ENCODE measurements at places on chromosomes 13 and 19.
A peak's percentile ranks its signal among the peaks of the same experiment; 100 is the strongest.

DNA sequence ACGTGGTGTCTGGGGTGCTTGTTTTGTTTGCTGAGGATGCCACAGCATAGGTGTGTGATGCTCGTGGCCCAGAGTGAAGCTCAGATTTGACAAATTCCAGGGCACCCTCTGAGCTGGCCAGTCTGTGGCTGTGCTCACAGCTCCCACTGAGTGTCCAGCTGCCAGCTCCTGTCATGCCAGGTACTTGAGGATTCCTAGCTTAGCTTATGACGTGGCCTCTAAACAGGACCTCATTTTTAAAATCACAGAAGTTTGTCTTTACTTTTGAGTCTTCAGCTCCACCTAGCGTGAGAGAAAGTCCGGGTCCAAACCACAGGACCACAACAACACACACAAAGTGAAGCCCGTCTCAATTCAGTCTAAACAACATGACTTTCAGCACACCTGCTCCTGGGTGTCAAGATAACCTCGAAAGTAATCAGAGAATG is 117.3 kb downstream of the RAB20 start:
- DNase-seq = peak; percentile 19

- DNase-seq = no peak
These were observed 13.1 kb upstream of the TMEM161A start for GRCh38 chr19:19151418-19151817.

DNA sequence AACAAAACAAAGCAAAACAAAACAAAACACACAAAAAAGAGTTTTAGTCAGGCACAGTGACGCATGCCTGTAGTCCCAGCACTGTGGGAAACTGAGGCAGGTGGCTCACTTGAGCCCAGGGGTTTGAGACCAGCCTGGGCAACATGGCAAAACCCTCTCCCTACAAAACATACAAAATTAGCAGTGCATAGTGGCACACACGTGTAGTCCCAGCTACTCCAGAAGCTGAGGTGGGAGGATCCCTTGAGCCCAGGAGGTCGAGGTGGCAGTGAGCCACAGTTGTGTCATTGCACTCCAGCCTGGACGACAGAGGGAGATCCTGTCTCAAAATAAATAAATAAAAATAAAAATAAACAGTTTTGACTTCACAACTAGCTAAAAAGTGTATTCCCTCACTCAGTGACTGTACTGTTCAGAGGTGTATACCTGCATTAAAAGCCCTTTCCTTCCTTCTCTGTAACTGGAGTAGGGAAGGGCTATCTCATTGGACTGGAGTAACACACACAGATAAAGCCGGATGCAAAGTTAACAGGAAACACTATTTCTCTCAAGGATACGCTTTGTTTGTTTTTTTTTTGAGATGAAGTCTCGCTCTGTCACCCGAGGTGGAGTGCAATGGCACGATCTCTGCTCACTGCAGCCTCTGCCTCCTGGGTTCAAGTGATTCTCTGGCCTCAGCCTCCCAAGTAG is 3.7 kb upstream of the BAX start:
- DNase-seq = no peak

- no peak for DNase-seq
These were observed 1159.3 kb upstream of the PRR20A start for GRCh38 chr13:55981381-55981780.

- no peak for DNase-seq
These were observed 19.1 kb downstream of the WTIP start for GRCh38 chr19:34500656-34501120.

DNA sequence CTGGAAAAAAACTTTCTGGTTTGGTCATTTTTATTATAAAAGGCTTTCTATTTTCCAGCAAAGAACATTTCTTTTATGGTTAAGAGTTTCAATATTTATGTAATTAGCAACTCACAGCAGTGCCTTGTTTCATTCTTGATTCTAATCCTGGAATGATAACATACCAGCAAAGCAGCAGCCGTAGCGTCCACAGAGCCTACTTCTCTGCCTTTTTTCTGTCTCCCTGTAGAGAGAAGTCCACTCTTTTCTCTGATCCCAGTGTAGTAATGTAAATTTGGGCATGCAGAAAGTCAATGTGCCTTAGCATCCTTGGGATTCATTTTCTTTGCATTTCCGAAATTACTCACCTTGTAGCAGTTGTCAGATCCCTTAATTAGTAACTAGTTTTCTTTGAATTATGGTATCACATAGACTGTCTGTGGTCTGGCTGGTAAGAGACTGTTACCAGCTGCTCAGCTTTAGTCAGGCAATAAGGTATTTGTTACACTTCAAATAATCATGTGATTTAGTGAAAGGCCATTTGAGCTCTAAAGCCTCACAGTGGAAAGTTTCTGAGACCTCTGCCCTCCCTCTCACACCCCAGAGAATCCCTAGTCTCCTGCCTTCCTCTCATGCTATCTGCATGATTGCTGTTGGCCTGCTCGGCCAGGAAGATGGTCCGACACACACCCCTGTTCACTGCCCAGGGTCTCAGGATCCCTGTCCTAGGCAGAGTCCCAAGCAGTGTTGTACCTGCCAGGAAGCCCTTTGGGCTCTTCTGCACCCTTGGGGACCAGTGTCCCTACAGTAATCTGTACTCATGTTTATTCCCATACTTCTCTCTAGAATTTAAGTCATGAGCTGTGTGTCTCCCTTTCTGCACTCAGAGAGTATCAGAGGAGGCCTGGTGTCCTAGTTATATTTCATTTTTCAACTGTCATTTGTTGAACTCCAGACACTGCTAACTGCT is 86.3 kb downstream of the LRCH1 start:
- peak; percentile 23 for DNase-seq

GRCh38 chr13:97540696-97541095 is 106.7 kb downstream of the RAP2A start:
- peak; percentile 6 for DNase-seq

DNA sequence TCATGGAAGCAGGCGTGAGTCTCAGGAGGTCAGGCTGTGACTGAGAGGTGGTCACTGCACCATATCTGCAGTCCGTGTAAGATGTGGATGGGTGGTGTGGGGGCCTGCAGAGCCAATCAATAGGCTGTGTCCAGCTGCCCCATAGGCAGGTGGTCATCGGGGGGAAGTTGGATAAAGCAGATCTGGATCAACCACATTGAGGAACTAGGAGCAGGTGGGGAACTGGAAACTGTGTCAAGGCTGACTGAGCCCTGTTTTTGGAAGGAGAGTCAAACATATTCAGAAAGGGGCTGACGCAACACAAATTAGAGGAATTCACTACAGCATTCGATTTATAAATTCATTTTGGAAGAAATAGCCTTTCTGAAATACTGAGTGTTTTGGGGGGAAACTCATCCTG is 15.0 kb downstream of the CLEC4M start:
- DNase-seq = no peak

DNA sequence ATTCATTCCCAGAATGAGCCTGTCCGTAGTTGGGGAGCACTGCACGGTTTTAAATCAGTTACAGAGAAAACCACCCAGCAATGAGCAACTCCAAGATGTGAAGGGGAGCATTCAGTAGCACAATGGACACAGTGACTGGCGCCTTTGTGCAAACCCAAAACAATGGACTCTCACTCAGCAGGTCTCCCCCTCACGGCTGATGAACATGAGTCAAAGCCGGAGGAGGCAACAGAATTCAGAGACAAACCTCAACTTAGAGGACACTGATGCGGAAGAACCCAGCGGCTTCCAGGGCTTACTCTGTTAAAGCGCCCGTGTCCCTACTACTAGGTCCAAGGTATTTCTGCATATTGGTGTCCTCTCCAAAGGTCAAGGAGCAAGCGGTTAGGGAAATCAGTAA is 17.7 kb downstream of the PLEKHF1 start:
- no peak for DNase-seq

DNA sequence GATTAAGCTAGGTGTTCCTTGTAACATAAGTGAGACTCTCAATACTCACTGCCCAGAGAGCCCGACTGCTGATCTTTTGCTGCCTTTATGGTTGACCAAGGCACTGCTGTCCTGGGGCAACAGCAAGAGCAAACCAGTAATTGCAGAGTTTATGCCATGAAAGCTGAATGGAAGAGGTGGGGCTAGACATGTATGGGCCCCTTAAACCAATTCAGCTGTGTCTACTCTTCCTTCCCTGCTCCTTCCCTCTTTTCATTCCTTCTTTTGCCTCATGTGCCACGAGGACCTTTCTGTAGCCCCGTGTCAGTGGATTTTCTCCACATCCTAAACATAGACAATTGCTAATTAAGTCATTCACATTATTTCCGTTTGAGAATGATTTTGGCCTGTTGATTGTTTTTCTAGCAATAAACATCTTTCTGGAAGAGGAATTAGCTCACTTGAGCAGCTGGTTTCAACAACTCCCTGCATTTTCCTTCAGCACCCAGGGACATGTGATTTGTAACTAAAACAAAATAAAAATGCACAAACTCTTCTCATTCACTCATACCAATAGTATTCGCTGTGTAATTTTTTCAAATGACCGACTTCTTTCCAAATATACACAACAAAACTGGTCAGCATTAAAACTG is 40.5 kb downstream of the RAP2A start:
- DNase-seq = no peak

- DNase-seq = no peak
These were observed 39.2 kb downstream of the WDFY2 start for GRCh38 chr13:51623473-51623872.

- DNase-seq = no peak
These were observed 267.3 kb downstream of the DCT start for GRCh38 chr13:94212196-94212595.

DNA sequence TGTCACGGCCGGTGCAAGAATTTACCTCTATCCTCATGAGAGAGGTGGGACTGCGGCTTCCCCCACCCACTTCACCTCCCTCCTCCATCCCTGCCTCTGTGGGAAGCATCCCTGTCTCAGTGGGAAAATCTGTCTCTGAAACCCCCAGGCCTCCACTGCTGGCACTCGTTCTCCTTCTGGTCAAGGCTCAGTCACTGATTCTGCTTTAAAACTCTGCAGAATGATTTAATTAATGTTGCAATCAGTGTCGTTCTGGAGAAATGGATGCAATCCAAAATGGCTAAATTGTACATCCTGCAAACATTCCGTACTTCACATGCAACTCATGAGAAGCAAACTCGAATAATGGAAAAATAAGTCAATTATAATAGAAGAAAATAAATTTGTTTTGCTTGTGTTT is 5.6 kb downstream of the RASL11A start:
- peak; percentile 91 for DNase-seq

DNA sequence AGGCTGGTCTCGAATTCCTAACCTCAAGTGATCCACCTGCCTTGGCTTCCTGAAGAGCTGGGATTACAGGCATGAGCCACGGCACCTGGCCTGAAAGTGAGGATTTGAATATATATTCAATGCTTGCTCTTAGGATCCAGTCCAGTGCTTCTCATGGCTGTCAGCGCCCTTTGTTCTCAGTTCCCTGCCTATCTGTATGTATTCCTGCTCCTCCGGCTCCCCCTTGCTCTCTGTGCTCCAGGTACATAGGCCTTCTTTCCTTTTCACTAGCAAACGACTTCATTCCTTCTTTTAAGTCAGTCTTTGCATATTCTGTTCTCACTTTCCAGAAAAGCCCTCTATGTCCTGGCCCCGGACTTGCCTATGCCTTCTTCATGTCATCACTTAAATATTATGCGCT is 232.8 kb downstream of the DACH1 start:
- DNase-seq = no peak

DNA sequence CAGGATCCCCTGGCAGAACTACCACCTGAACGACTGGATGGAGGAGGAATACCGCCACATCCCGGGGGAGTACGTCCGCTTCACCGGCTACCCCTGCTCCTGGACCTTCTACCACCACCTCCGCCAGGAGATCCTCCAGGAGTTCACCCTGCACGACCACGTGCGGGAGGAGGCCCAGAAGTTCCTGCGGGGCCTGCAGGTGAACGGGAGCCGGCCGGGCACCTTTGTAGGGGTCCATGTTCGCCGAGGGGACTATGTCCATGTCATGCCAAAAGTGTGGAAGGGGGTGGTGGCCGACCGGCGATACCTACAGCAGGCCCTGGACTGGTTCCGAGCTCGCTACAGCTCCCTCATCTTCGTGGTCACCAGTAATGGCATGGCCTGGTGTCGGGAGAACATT is 7.5 kb downstream of the FUT2 start:
- DNase-seq = no peak

DNA sequence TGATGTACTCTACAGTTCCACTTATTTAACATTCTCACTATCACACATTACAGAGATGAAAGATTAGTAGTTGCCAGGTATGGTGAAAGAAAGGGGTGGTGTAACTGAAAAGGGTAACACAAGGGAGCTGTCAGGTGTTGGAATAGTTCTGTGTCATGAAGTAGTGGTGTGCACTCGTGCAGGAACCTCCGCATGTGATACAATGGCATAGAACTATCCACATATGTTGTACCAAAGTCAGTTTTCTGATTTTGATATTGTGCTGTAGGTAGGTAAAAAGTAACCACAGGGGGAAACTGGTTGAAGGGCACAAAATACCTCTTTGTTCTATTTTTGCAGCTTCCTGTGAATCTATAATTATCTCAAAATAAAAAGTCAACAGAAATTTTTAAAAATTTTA is 24.4 kb upstream of the RPL21 start:
- no peak for DNase-seq

- no peak for DNase-seq
These were observed 214.4 kb upstream of the ZNF507 start for GRCh38 chr19:32131005-32131404.

GRCh38 chr13:30915691-30916541 is 9.8 kb downstream of the MEDAG start:
- no peak for DNase-seq

DNA sequence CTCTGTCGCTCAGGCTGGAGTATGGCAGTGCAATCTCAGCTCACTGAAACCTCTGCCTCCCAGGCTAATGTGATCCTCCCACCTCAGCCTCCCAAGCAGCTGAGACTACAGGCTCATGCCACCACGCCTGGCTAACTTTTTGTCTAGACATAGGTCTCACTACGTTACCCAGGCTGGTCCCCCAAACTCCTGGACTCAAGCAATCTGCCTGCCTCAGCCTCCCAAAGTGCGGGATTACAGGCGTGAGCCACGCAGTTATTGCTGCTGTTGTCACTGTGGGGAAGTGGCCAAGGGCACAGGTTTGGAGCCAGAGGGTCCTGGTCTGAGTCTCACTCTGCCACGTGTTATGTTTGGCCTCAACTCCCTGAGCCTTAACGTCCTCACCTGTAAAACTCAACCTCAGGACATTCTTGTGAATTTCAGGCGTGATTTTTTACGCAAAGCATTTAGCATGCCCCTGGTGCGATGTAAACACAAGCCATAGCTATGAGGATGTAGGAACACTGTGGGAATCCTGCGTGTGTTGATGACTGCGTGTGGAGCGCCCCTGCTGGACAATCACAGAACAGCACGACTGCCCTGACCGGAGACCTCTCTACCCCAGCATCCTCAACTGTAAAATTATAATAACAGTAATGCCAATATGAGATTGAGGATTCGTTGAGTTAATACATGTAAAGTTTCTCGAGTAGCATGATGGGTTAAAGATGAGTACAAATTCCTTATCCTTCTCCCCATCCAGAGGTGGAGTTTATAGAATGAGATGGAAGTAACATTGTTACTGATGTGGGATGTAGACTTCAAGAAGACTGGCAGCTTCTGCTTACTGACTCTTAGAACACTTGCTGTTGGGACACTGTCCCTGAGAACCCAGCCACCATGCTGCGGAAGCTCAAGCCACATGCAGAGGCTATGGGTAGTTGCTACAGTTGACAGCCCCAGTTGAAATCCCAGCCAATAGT is 41.8 kb upstream of the PNMA8B start:
- peak; percentile 75 for DNase-seq
